ENCODE measurements at places on chromosomes 6 and 20. TPM values are rescaled to one million over a fixed set of nuclear protein-coding genes. Genes with fewer than 3 reads are reported as not detected.
A peak's percentile ranks its signal among the peaks of the same experiment; 100 is the strongest.

DNA sequence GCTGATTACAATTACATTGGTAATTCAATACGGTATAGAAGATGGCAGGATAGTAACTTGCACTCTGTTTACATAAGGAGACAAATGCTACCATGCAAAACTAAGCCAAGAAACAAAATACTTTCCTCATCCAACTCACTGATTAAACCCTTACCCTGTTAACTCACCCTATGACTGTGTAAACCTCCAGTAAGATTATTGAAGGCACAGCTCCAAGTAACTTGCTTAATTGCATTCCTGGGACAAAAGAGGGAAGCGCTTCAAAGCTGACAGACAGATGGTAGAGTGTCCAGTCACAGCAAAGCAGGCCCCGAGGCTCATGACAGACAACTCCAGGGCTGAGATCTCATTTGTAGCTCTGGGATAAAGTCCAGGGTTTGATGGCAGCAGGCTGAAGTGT, 6.9 kb upstream of the KIF16B start:
- H3K4me3 ChIP-seq, result no peak overlapping the region
- H3K27me3 ChIP-seq, result peaks cover 10% of the 10 kb centered on the region
- no peak overlapping the region for H3K27ac ChIP-seq
- H3K36me3 ChIP-seq, result no peaks in the 10 kb centered on the region
- no peak for DNase-seq

DNA sequence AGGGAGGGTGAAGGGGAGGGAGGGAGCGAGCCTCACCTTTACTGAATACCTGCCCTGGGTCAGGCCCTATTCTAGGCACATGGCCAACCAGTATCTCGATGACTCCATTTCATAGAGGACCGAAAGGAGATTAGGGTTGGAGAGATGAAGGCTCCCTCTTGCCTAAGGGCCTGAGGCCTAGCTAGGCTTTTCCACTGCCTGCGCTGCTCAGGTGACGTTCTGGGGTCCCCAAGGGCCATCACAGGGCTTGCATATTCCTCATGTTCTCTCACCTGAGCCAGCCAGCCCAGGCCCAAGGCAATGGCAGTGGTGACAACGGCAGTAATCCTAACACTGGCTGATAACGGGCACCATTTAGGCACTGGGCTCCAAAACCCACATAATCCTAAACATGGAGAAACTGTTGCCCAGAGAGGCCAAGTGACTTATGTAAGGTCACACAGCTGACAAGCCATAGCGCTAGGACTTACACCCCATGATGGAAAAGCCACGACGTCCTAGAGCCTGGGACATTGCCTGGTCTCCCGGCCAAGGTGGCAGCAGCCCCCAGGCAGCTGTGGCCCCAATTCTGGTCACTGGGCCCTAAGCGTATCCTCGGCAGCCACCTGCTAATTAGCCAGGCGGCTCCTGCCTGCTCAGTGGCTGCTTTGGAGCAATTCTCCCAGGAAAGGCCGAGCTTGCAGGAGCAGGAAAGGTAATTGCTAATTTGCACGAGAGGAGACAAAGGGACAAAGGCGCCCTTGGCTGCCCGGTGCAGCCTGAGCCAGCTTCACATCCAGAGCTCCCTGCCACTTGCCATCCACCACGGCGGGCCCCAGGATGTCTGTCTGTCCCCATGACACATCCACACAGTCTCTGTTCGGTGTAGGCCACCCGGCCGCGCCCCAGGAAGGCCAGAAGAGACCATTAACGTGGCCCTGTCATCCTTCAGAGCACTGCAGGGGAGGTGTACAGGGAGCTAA, 21.5 kb downstream of the NOL4L start:
- H3K4me1 ChIP-seq, result peaks cover 33% of the 10 kb centered on the region
- H3K27me3 ChIP-seq, result no peaks in the 10 kb centered on the region
- H3K36me3 ChIP-seq, result no peaks in the 10 kb centered on the region
- no peak overlapping the region for H3K4me3 ChIP-seq

DNA sequence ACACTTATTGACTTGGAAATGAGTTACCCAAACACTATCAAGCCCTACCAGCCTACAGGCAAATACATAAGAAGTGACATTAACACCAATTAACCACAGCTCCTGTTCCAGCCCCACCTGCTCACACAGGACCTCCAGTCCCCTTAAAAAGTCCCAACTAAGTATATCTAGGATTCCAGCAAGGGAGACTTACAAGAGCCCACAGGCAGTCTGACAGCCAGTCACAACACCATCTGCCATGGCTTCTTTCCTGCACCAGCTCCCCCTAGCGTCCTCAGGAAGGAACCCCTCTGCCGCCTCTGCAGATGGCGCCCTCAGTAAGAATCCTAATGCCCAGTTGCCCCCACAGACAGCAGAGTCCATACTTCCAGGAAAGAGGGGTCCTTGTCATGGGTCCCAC, 122.1 kb downstream of the HIVEP2 start:
- peak overlapping the region; percentile 88 for H3K4me3 ChIP-seq
- peaks cover 78% of the 10 kb centered on the region for H3K4me1 ChIP-seq
- peaks cover 2% of the 10 kb centered on the region for H3K36me3 ChIP-seq
- peak; percentile 38 for DNase-seq

IL17F gene
- total RNA-seq, result 12.3 TPM

DNA sequence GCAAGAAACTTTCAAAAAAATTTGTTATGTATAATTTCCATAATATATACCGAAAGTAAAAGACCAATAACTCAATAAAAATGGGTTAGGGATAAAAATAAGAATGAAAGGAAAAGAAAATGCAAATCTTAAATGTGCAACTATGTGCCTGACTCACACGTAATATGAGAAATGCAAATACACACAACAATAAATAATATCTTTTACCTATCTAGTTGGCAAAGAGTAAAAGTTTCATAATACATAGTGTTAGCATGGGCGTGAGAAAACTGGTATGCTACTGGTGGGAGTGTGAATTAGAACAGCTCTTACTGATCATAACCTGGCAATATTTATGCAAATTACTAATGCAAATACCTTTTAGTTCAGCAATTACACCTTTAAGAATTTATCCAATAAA, 438.5 kb upstream of the CITED2 start:
- no peaks in the 10 kb centered on the region for H3K36me3 ChIP-seq
- DNase-seq, result no peak
- no peak overlapping the region for H3K27ac ChIP-seq
- H3K4me3 ChIP-seq, result no peak overlapping the region

RGS17 gene
- not detected for total RNA-seq

DNA sequence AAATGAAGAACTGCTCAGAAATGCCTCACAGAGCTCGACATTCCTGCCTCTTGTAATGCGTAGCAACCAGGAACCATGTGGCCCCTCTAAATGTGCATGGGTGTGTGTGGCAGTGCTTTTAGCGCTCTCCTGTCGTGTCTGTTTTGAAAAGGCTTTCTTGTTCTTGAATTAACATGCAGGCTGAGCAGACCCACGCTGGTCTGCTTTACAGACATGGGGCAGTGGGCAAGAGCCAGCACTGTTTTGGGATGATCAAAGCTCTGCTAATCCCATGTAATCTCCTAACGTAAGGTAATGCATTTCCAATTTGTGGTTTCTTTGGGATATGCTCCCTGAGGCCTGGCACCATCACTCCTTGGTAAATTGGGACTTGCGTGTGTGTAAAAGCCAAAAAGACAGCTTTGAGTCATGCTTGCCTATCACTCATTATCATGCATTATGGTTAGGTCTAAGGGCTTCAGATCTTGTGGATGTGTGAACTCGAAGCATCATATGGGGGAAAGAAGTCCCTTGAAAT, 11.8 kb downstream of the RIPOR2 start:
- no peaks in the 10 kb centered on the region for H3K27me3 ChIP-seq
- no peak for DNase-seq
- H3K4me3 ChIP-seq, result peak overlapping the region; percentile 67
- peaks cover 11% of the 10 kb centered on the region for H3K36me3 ChIP-seq
- H3K4me1 ChIP-seq, result peaks cover 99% of the 10 kb centered on the region

- no peak for DNase-seq
- H3K27me3 ChIP-seq, result peaks cover 17% of the 10 kb centered on the region
- H3K27ac ChIP-seq, result no peak overlapping the region
- H3K4me3 ChIP-seq, result no peak overlapping the region
Measured at GRCh38 chr6:6256886-6257285, 63.6 kb downstream of the F13A1 start.

GRCh38 chr6:31888276-31889258, 8.9 kb downstream of the EHMT2 start:
- DNase-seq, result peak; percentile 61
- no peak overlapping the region for H3K4me3 ChIP-seq
- no peak overlapping the region for H3K27ac ChIP-seq

- H3K27me3 ChIP-seq, result peaks cover 36% of the 10 kb centered on the region
- H3K36me3 ChIP-seq, result no peaks in the 10 kb centered on the region
- no peak overlapping the region for H3K4me3 ChIP-seq
- H3K4me1 ChIP-seq, result peaks cover 20% of the 10 kb centered on the region
- no peak for DNase-seq
- H3K27ac ChIP-seq, result no peak overlapping the region
Measured at GRCh38 chr20:3670511-3670910, 7.3 kb upstream of the GFRA4 start.

ATP6V1G2 gene
- 5.6 TPM for total RNA-seq

TGM3 gene
- total RNA-seq, result not detected

- no peak overlapping the region for H3K27ac ChIP-seq
Measured at GRCh38 chr6:83808926-83809325, 44.2 kb upstream of the RIPPLY2 start.

DNA sequence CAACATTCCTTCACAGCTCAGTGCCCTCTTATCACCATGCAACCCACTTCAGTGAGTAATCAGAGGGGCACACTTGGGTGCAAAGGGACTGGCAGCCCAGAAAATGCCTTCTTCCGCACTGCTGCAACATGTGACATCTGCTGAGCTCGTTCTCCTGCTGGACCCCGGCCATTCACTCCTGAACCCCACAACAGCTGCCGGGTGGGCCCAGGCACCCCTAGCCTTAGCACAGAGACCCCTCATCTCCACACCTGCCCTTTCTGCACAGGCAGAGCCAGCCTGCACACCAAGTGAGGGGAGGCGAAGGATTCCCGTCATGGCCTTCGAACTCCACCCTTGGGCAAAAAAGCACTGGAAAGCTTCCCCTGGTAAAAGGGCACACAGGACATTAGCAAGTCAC, 164.3 kb upstream of the RIN2 start:
- H3K4me1 ChIP-seq, result no peaks in the 10 kb centered on the region
- no peak overlapping the region for H3K27ac ChIP-seq
- no peak for DNase-seq
- no peaks in the 10 kb centered on the region for H3K27me3 ChIP-seq
- no peak overlapping the region for H3K4me3 ChIP-seq
- no peaks in the 10 kb centered on the region for H3K36me3 ChIP-seq

APOM gene
- 6.0 TPM for total RNA-seq

ZKSCAN4 gene
- 7.6 TPM for total RNA-seq

- H3K4me3 ChIP-seq, result peak overlapping the region; percentile 20
- H3K4me1 ChIP-seq, result peaks cover 7% of the 10 kb centered on the region
- no peak for DNase-seq
- H3K27me3 ChIP-seq, result no peaks in the 10 kb centered on the region
- H3K36me3 ChIP-seq, result peaks cover 1% of the 10 kb centered on the region
Measured at GRCh38 chr20:32707691-32708581, 34.2 kb upstream of the C20orf203 start.

DNA sequence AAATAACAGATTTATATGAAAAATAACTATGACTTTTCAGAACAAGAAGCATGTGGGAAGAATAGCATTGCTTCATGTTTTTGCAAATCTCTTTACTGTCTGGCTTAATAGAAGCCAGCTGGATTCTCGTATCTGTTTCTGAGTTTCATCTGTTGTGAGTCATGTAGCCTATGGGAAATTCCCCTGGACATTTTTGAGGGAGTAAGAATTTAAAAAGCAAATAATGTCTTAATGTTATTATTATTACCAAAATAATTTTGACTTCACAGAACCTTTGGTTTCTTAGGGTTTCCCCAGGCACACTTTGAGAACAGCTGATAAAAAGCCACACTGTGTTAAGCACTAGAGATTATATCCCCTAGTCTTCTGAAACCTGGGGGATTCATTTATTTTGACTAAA, 75.8 kb downstream of the SYCP2L start:
- H3K27me3 ChIP-seq, result peaks cover 24% of the 10 kb centered on the region
- DNase-seq, result no peak
- no peak overlapping the region for H3K27ac ChIP-seq

DNA sequence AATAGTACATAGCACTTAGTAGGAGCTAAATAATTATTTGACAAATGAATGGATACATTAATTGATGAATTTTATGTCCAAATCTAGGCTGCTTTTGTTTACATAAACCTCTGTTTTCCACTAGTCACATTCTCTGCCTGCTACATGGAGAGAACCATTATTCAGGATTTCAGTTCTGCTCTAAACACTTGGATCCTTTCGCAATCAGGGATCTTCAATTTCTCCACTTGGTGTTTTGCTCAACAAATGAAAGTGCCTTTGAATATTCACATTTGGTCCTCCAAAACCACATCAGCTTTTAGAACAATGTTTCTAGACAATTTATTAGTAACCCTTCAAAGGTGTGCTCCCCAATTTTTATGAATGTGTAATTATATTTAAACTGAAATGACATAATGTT, 30.6 kb upstream of the HLA-DQB1 start:
- DNase-seq, result no peak
- no peak overlapping the region for H3K27ac ChIP-seq
- H3K4me1 ChIP-seq, result no peaks in the 10 kb centered on the region
- H3K27me3 ChIP-seq, result peaks cover 64% of the 10 kb centered on the region
- H3K36me3 ChIP-seq, result no peaks in the 10 kb centered on the region
- no peak overlapping the region for H3K4me3 ChIP-seq

STMND1 gene
- total RNA-seq, result not detected

- no peak overlapping the region for H3K27ac ChIP-seq
- no peak for DNase-seq
- peaks cover 6% of the 10 kb centered on the region for H3K27me3 ChIP-seq
- no peaks in the 10 kb centered on the region for H3K36me3 ChIP-seq
- H3K4me1 ChIP-seq, result no peaks in the 10 kb centered on the region
- H3K4me3 ChIP-seq, result no peak overlapping the region
Measured at GRCh38 chr20:62697468-62697912, 11.1 kb upstream of the NTSR1 start.

STX11 gene
- total RNA-seq, result 34.0 TPM

- H3K4me3 ChIP-seq, result no peak overlapping the region
- H3K36me3 ChIP-seq, result no peaks in the 10 kb centered on the region
Measured at GRCh38 chr6:135955099-135955498, 103.6 kb downstream of the PDE7B start.

AHI1 gene
- total RNA-seq, result 48.7 TPM

PPP1R3G gene
- total RNA-seq, result not detected

CNKSR3 gene
- total RNA-seq, result 0.12 TPM

KIAA1586 gene
- total RNA-seq, result 12.1 TPM

- peaks cover 17% of the 10 kb centered on the region for H3K27me3 ChIP-seq
- no peaks in the 10 kb centered on the region for H3K36me3 ChIP-seq
- H3K4me1 ChIP-seq, result no peaks in the 10 kb centered on the region
- no peak for DNase-seq
Measured at GRCh38 chr6:72461144-72461543, 160.7 kb upstream of the KCNQ5 start.

DNA sequence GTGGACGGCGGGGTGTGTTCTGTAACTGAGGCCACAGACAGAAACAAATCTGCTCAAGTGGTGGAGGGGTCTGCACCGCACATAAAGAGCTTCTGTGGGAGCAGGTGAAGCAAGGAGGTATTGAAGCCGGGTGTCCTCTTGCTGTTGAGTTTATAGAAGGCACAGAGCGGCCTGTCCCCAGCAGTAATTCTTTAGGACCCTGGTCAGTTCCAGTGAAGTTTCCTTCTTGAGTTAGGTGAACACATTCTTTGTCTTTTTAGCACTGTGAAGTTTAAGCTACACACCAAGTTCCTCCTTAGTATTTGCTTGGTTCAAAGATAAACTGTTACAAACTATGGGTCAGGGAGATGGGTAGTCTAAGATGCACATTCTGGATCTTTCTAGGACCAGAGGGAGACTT, 6.1 kb downstream of the PRDM1 start:
- H3K4me3 ChIP-seq, result peak overlapping the region; percentile 69
- peaks cover 46% of the 10 kb centered on the region for H3K27me3 ChIP-seq
- H3K4me1 ChIP-seq, result peaks cover 64% of the 10 kb centered on the region
- peak overlapping the region; percentile 72 for H3K27ac ChIP-seq
- H3K36me3 ChIP-seq, result peaks cover 6% of the 10 kb centered on the region

Measured in activated T-cell treated with anti-CD3 and anti-CD28 coated beads, Interleukin-2, amount 50 U/mL, for 72 hours (primary cell).